ENCODE measurements at places on chromosomes 2 and 18.

GRCh38 chr2:73987948-73988700 is 3.4 kb downstream of the TET3 start:
- no peak for DNase-seq

GRCh38 chr18:40197711-40198110 is 1757.3 kb upstream of the PIK3C3 start:
- DNase-seq: no peak

DNA sequence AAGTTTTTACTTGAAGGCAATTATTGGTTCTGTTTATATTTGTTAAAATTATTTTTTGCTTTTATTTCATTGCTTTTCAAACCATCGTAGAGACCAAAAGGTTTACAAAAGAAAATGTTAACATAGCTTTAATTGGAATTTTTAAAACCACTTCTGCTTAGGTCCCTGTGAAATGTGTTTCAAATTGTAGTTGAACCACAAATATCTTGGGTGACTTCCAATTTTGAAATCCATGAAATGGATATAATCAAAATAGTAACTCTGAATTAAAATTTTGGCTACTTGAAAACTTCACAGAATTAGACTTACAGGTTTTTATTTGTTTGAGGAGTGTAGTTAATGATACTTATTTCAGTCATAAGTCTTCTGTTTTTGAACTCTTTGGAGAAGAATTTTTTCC is 3.1 kb upstream of the SPAG16 start:
- no peak for DNase-seq

DNA sequence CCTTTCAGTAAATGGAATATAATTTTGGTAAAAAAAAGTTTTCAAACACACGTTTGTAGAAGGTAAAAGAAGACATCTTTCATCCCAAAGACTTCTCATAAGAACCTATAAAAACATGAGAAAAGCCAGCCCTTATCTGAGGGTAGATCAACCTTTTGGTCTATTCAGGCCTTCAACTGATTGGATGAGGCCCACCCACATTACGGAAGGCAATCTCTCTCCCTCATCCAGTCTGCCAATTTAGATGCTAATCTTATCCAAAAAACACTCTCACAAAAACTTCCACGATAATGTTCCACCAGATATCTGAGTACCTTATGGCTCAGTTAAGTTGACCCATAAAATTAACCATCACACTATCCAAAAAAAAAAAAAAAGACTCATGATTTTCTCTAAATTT is 2.2 kb upstream of the CDH20 start:
- no peak for DNase-seq

DNA sequence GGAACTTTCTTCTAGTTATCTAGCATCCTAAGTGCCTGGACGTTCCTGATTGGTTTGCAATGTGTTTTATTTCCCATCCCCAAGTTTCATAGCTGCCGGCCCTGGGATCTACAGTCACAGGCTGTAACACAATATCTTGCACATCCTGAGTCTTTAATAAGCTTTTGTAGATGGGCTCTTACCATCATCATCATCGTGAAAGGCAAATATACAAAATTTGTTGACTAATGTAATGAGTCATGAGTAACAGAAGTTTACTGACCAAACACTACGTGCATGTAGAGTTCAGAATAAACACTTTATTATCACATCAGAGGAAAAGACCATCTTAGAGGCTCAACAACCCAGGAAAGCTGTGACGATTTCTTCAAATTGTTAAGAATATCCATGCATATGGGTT is 8.1 kb upstream of the TYMS start:
- no peak for DNase-seq

- DNase-seq: no peak
Observed at GRCh38 chr2:95037384-95037839, 11.9 kb downstream of the MAL start.

GRCh38 chr2:144281476-144281875 is 238.4 kb downstream of the ZEB2 start:
- DNase-seq: no peak

- DNase-seq: no peak
Observed at GRCh38 chr18:66630831-66631230, 26.9 kb upstream of the CDH19 start.

- peak; percentile 61 for DNase-seq
Observed at GRCh38 chr2:7430869-7431641, 513.8 kb downstream of the RNF144A start.

DNA sequence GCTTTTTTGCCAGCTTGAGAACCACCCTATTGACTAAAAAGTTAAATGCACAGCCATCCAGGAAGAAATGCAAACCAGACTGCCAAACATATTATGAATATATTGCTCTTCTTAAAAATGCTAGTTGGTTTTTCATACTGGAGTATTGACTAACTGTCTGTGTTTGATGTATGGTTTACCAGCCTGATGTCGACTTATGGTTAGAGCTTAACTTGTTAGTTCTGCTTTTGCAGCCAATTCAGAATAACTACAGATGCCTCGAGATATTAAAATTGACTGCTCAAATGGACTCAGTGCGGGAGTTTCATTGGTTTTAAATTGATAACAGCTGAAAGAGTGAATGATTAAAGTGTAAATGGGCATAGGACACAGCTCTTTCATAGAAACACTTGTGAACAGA is 369.8 kb downstream of the ARHGAP15 start:
- no peak for DNase-seq

All from T-cell (primary cell).